ENCODE measurements at places on chromosomes 2 and 18. TPM values are rescaled to one million over a fixed set of nuclear protein-coding genes. Genes with fewer than 3 reads are reported as not detected.

C2orf80 gene
- not detected for total RNA-seq

KIF1A gene
- total RNA-seq = not detected

PLEKHH2 gene
- 1.3 TPM for total RNA-seq

EN1 gene
- total RNA-seq = not detected

EVX2 gene
- total RNA-seq = not detected

LHCGR gene
- total RNA-seq = not detected

MROH2A gene
- total RNA-seq = 0.50 TPM

PNO1 gene
- total RNA-seq = 18.0 TPM

SERPINB3 gene
- total RNA-seq = 0.75 TPM

IFIH1 gene
- 6.2 TPM for total RNA-seq

Data from mammary epithelial cell (primary cell).